ENCODE measurements at places on chromosomes 3 and 15.

- DNase-seq, result no peak
Observed at GRCh38 chr3:78812166-78812565, 955.6 kb downstream of the ROBO1 start.

DNA sequence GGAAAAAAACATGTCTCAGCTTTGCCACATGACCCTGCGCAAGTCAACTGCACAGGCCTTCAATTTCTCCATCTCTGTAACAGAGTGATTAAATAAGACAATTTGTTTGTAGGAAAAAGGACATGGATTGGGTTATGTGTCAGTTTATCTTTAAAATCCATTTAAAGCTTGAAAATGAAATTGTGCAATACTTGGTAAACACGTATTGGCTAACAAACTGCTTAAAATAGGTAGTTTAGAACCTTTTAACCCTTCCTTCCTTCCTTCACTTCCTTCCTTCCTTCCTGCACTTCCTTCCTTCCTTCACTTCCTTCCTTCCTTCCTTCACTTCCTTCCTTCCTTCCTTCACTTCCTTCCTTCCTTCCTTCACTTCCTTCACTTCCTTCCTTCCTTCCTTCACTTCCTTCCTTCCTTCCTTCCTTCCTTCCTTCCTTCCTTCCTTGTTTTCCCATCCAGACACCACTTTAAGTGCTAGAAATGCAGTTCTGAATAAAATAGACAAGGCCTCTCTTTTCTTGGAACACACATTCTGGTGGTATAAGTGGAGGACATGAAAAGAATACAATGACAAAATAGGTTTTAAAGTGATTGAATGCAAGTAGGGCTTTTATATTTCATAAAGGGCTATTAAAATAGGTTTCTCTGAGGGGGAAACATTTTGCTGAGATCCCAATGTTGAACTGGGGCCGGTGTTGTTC lies 130.2 kb upstream of the TP63 start:
- DNase-seq, result no peak

GRCh38 chr3:113607219-113607596 lies 74.9 kb downstream of the SIDT1 start:
- no peak for DNase-seq

GRCh38 chr15:50377867-50378751 lies 23.1 kb upstream of the GABPB1 start:
- no peak for DNase-seq

GRCh38 chr15:71599418-71600151 lies 210.8 kb upstream of the NR2E3 start:
- DNase-seq, result no peak

GRCh38 chr3:51544011-51544775 lies 5.7 kb downstream of the RAD54L2 start:
- no peak for DNase-seq

- DNase-seq, result no peak
Observed at GRCh38 chr15:91625506-91625905, 228.0 kb upstream of the SLCO3A1 start.

DNA sequence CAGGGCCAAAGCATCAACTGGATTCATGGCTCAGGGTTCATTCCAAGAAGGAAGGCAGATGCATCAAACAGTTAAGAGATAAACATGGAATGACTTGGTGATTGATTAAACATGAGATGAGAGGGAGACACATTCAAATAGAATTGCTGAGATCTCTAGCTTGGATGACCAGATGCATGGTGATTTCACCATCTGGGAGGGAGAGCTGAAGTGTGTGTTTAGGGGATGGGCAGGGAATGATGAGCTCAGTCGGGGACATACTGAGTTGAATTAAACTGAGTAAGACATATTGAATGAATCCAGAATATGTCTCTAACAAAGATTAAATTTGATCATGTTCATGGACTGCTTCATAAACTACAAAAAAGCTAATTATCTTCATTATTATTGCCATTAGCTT lies 35.5 kb downstream of the CADPS start:
- no peak for DNase-seq

DNA sequence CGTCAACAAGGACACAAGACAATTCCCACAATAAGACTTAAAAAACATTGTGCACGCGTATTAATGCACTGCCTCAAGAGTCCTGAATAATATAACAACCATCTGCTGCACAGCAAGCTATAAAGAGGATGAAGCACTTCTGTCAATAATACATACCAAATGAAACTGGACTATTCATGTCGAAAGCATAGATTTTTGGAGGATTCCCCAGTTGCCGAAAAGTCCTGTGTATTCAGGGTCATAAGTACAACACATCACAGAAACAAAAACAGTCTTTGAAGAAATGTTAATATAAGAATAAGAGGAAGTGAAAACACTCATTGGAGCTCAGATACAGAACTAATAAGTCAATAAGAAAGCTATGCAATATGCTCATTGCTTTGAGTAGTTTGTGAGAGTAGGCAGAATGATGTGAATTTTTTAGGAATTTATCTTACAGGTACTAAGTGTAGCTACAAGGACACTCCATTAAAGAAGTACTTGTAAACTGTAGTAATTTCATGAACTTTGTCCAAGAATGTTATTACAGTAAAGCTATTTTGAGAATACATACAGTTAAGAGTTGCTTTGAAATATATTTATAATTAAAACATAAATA lies 31.6 kb downstream of the CBLB start:
- DNase-seq, result peak; percentile 6

- DNase-seq, result no peak
Observed at GRCh38 chr3:75089841-75090240, 475.4 kb upstream of the CNTN3 start.

DNA sequence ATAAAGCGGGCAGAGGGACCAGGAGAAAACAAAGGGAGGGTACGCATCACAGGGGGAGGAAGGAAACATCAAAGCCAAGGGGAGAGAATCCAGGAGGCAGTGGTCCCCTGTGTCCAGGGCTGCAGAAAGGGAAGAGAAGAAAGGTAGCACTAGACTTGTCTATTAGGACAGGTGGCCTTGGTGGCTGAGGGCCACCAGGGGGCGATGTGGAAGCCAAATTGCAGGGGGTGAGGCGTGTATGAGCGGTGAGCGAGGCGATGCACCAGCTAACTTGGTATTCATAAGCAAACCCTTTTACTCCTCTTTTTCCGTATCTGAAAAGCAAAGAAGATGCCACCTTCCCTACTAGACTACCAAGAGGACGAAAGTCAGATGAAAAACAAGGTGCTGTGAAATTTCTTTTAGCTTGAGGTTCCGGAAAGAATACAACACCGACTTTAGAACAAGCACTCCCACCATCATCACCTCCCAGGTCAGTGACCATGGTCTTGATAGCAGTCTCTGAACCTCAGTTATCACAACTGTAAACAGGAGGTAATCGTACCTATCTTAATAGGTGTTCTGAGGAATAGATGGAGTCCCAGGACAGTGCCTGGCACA lies 654.4 kb upstream of the ADAMTS9 start:
- DNase-seq, result no peak

GRCh38 chr15:95972041-95972553 lies 358.4 kb upstream of the NR2F2 start:
- no peak for DNase-seq

GRCh38 chr15:77180757-77181156 lies 109.8 kb upstream of the TSPAN3 start:
- DNase-seq, result no peak

- no peak for DNase-seq
Observed at GRCh38 chr3:132657869-132658747, 1.5 kb downstream of the ACAD11 start.

- DNase-seq, result no peak
Observed at GRCh38 chr3:71360764-71361163, 222.8 kb downstream of the FOXP1 start.

DNA sequence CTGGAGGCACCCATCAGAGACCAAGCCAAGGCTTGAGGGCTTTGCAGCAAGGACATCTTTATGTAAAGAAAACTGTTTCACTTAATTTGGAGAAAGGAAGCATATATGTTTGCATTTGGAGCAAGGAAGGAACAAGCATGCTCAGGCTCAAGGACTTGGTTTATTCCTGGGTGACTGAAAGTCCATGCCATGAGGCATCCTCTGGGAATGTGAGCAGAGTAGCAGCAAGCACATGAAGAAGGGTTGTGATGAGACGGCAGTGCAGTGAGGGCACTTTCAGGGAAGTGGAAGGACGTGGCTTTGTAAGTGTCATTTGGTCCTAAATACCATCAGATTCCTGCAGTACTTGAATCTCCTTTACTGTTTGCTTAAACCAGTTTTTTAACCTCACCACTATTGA lies 26.8 kb downstream of the POLG start:
- no peak for DNase-seq

GRCh38 chr3:127959873-127960272 lies 44.8 kb downstream of the KBTBD12 start:
- DNase-seq, result peak; percentile 9

DNA sequence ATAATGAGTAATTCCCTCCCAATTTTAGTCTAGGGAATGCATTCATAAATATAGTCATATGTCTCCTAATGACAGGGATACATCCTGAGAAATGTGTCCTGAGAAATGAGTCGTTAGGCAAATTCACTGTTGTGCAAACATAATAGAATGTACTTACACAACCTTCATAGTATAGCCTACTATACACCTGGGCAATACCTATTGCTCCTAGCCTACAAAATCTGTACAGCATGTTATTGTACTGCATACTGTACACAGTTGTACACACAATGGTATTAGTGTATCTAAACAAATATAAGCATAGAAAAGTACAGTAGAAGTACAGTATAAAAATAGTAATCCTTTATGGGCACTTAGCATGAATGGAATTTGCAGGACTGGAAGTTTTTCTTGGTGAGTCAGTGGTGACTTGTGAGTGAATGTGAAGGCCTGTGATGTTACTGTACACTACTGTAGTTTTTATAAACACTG lies 6.6 kb downstream of the DTWD1 start:
- DNase-seq, result no peak

GRCh38 chr15:57943754-57944420 lies 121.6 kb downstream of the ALDH1A2 start:
- no peak for DNase-seq

GRCh38 chr3:176739159-176739558 lies 458.1 kb downstream of the TBL1XR1 start:
- DNase-seq, result no peak

DNA sequence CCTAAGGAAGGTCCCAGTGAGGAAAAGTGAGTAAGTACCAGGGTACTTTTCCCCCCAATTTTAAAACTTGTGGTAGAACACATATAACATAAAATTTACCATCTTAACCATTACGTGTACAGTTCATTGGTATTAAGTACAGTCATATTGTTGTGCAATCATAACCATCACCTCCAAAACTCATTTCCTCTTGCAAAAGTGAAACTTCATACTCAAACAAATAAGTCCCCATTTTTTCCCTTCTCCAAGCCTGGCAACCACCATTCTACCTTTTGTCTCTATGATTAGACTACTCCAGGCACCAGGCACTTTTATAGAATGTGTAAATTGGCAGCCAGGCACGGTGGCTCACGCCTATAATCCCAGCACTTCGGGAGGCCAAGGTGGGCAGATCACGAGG lies 12.2 kb downstream of the PRC1 start:
- DNase-seq, result no peak

DNA sequence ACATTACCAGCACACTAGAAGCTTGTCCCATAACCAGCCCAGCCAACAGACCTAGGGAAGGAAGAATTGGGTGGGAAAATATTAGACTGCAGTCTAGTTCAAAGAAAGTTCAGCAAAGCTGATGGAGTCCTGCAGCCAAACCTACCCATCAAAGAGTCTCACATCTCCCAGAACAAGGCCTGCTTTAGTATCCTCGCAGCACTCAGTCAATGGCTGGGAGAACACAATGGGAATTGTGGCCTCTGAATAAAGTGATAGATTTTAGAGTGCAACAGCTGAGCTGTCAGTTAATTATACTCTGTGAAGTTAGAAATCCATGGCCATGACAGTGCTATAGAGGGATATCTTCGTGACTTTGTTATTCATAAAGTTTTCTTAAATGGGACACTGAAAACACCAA lies 207.2 kb upstream of the NAALADL2 start:
- no peak for DNase-seq

GRCh38 chr15:69288011-69288410 lies 10.7 kb upstream of the PAQR5 start:
- DNase-seq, result no peak

DNA sequence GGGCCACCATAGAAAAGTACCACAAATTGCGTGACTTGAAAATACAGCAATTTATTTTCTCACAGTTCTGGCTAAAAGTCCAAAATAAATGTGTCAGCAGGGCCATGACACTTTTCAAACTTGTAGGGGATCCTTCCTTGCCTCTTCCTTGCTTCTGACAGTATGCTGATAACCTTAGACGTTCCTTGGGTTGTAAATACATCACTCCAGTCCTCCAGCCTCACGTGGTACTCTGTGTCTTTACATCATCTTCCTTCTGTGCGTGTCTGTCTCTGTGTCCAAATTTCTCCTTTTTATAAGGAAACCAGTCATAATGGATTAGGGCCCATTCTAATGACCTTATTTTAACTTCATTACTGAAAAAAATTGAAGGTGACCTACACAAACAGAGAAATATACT lies 7.4 kb downstream of the RNF168 start:
- no peak for DNase-seq

DNA sequence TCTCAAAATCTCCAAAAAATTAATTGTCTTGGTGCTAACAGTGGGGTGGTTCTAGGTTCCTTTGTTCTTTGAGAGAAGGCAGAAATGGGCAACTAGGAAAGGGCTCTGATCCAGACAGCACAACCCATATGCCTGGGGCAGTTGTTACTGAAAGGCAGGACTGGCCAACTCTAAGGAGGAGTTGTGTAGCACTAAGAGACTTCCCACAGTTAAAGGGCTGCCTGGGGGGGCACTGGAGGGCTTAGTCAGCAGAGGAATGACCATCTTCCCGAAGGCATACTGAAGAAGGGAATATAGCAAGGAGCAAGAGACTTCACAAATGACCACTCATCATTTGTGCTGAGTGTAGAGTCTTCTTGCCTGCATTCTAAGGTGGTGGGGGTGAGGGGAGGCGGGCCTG lies 15.8 kb downstream of the ILDR1 start:
- DNase-seq, result no peak

DNA sequence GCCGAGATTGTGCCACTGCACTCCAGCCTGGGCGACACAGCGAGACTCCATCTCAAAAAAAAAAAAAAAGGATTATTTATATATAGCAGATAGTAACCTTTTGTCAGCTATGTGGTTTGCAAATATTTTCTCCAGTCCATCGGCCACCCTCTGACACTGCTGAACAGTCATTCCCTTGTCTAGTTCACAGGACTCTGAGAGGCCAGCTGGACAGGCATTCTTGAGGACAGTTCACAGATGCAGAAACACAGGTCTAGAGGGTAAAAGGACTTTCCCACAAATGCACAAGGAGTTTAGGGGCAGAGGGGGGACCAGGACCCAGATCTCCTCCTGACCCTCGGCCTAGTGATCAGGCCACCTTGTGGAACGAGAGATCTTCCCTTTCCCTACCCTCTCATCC lies 7.5 kb upstream of the TMEM40 start:
- no peak for DNase-seq

Data from NCI-H1092 (cell line).